Stimulated activated CD4-positive, alpha-beta T cell treated with anti-CD3 and anti-CD28 coated beads, Interleukin-1b, Interleukin-23, amount 100 ng/mL, for 24 hours (primary cell): ENCODE measurements at places on chromosomes 5 and 9.
A peak's percentile ranks its signal among the peaks of the same experiment; 100 is the strongest.

DNA sequence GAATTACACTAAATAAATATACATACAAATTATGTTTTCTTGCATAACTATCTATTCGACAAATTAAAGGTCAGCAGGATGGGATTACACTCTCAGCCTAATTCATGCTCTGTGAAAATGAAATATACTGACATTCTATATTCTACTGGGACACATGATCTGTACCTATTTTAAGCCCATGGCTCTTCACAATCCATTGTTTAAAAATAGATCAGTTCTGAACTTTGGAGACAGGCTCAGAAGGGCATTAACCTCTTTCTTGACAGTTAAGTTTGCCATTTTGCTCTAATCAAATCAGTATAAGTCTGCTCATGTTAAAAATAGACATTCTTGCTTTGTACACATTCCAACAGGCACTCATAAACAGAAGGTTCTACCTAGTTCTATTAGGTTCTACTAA, 361.2 kb downstream of the HCN1 start:
- DNase-seq = no peak

- DNase-seq = no peak
Observed at GRCh38 chr5:103829585-103829984, 267.0 kb upstream of the NUDT12 start.

GRCh38 chr5:179801304-179802206, 5.1 kb downstream of the MGAT4B start:
- peak; percentile 80 for DNase-seq

GRCh38 chr5:132407970-132408369, 38.5 kb downstream of the SLC22A5 start:
- DNase-seq = no peak

DNA sequence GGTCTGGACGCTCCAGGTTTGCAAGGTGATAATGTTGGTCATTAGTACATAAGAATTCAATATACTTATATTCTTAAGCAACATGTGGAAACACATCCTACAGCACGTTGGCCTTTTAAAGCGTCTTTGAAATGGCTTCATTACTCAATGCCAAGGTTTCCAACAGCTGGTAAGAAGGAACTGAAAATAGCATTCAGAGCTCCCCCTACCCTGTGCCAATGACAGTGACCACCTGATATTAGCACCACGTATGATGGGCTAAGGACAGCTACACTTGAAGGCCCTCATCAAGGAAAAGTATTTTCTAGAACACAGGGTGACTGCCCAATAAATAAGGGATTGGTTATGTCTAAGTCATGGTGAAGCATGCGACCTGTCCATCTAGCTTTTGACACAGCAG, 9.9 kb downstream of the ZNF622 start:
- no peak for DNase-seq

GRCh38 chr9:21806644-21807043, 4.2 kb downstream of the MTAP start:
- no peak for DNase-seq

DNA sequence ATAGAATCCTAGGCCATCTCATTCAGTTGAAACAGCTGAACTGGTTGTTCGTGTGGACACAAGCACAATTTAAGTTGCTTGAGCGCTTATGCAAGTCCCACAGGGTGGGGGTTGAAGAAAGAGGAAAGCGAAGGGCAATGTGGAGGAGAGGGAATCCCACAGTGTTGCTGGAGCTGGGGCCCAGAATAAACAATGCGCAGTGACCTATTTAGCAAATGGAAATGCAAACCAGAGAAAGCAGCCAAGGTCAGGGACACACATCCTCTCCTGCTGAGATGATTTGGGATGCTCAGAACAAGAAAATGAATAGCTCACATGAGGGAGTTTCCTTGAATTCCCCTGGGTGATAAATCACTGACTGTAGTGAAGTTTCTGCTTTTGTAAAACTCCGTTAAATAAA, 838.3 kb downstream of the TLE4 start:
- DNase-seq = no peak

GRCh38 chr5:6480133-6481051, 31.7 kb downstream of the UBE2QL1 start:
- no peak for DNase-seq

DNA sequence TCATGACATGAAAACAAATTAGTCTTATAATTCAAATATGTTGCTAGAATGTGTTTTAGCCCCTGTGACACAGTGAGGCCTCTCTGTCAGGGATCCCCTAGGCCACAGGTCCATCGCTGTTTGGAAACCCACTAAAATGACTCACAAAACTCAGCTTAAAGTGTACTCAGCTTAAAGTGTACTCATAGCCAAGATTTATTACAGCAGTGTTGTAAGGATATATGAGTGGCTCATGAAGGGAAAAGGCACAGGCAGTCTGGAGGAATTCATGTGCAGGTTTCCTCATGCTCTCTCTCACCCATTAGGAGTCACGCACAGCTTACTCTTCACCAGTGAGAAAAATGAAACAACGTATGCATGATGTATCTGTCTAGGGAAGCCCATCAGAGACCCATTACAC, 24.4 kb upstream of the TGFBI start:
- no peak for DNase-seq

DNA sequence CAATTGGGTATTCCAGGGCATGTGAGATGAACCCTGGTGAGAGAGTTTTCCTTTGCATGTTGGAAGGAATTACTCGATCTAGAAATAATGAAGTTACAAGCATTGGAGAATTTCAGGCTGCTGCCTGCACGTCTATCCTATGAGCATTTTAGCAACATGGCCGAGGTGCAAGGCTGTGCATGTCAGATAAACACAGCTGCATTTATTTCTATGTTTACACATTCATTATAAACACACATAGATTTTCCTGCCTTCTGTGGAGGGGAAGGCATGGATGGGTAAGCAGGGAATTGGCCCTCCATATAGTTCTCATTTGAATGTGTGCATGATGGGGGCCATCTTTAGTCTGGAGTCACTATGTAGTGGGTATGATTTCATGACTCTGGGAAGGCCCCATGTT, 42.3 kb downstream of the AOPEP start:
- DNase-seq = no peak

DNA sequence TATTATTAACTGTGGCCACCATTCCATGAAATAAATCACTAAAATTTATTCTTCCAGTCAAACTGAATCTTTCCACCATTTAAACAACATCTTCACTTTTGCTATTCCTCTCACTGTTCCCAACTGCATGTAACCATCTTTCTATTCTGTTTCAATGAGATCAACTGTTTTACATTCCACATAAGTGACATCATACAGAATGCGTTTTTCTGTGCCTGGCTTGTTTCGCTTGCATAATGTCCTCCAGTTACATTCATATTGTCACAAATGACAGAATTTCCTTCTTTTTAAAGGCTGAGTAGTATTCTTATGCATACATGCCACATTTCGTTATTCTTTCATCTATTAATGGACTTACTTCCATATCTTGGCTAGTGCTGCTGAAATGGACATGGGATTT, 738.2 kb downstream of the SEMA5A start:
- DNase-seq = no peak

DNA sequence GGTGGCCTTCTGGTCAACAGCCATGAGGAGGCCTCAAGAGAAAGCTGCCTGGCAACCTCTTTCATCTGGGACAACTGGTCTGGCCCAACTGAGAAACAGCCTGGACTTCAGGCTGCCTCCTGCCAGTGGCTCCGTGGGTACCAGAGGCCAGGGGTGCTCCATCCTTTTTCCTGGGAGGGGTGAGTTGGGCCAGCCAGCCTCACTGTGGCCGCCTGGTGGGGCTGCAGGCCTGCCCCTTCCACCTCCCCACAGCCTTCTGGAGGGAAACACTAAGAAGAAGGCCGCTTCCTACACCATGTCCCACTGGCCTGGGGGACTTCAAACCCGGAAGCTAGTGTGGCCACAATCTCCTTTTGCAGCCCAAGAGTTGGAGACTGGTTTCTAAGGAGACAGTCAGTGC, 13.8 kb upstream of the NKD2 start:
- no peak for DNase-seq

DNA sequence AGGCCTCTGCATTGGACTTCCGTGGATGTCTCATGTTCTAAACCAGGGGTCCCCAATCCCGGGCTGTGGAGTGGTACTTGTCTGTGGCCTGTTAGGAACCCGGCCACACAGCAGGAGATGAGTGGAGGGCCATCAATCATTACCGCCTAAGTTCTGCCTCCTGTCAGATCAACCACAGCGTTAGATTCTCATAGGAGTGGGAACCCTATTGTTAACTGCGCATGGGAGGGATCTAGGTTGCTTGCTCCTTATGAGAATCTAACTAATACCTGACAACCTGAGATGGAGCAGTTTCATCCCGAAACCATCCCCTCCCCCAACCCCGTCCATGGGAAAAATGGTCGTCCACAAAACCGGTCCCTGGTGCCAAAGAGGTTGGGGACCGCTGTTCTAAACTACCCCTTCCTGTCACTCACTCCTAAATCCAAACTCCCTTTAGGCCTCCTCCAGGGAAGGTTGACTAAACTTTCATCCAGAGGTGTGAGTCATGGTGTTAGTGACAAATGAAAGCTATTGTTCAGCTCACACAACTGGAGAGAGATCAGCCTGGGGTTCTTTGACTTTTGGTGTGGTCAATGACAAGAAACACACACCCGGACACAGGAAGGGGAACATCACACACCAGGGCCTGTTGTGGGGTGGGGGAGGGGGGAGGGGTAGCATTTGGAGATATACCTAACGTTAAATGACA, 9.5 kb downstream of the KCNV2 start:
- DNase-seq = no peak
